ENCODE measurements at places on chromosomes 4 and X.

- no peak for DNase-seq
Measured at GRCh38 chr4:21077967-21078366, 377.7 kb downstream of the PACRGL start.

GRCh38 chr4:84750260-84750959, 167.5 kb downstream of the CDS1 start:
- peak; percentile 62 for DNase-seq

DNA sequence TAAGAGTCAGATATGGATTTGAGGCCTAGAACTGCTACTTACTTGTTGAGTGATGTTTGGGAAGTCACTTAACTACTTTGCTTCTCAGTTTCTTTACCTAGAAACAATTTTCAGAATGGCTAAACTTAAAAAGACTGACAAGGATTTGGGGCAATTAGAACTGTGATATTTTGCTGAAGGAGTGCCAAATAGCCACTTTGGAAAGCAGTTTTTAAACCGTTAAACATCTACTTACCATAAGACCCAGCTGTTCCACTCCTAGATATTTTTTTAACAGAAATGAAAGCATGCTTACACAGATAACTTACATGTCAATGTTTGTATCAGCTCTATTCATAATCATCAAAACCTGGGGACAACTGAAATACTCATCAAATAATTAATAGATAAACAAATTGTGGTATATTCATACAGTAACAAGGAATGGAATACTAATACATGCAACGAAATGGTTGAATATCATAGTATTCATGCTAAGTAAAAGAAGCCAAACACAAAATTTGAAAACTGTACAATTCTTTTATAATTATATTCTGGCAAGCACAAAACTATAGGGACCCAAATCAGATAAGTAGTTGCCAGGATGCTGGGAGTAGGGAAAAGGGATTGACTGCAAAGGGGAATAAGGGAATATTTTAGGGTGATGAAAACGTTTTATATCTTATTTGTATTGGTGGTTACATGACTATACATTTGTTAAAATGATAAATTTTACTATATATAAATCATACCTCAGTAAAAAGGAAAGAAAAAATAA, 24.0 kb downstream of the RPA4 start:
- DNase-seq: no peak

DNA sequence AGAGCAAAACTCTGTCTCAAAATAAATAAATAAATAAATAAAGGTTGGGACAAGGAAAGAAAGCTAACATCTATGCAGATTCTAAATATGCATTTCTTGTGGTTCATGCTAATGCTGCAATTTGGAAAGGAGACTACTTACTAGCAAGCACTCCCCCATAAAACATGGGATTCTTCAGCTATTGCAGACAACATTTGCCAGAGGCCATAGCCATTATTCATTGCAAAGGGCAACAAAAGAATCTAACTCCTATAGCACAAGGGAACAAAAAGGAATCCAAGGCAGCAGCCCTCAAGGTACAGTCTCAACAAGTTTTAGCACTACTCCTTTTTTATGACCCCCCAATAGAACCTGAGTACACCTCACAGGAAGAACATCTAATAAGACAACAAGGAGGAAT, 8.0 kb upstream of the HERC5 start:
- DNase-seq: no peak

GRCh38 chr4:37561803-37562207, 124.4 kb downstream of the RELL1 start:
- DNase-seq: no peak

GRCh38 chrX:46485897-46486296, 59.3 kb downstream of the ZNF674 start:
- DNase-seq: no peak

DNA sequence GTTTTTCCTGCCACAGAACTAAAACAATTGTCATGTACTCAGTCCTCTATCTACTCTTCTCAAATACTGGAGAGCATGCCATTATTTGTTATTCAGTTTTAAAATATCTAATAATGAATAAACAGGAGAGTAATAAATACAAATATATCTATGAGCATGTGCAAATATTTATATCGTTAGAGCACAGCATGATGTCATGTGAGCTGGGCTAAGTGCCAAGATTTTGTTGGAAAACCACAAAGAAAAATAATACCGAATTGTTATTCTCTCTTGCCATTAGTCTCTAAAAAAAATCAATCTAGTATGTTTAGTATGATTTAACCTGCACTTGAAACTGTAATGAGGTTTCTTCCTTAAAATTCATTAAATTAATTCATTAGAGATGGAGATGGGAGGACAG, 97.3 kb downstream of the DDX60 start:
- DNase-seq: no peak

DNA sequence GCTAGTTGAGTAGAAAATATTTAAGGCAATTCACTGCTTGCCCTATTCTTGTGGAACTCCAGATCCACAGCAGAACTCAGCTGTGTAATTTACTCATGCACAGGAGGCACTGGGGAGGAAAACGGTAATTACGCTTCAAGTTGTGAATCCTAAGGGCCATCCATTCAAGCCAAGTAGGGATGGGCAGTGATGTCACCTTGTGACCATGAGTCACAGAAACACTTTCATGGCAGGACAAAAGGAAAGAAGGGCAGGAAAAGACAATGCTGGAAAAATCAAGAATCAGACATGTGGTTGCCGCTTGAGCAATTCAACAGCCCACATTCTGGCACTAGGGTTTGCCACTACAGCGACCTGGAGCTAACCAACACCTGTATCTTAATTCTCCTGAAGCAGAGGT, 1.4 kb downstream of the PAQR3 start:
- DNase-seq: no peak

GRCh38 chr4:111433441-111433840, 711.8 kb upstream of the FAM241A start:
- no peak for DNase-seq

- no peak for DNase-seq
Measured at GRCh38 chr4:156594624-156595023, 377.0 kb downstream of the PDGFC start.

- DNase-seq: no peak
Measured at GRCh38 chr4:148076964-148077363, 345.1 kb downstream of the ARHGAP10 start.

DNA sequence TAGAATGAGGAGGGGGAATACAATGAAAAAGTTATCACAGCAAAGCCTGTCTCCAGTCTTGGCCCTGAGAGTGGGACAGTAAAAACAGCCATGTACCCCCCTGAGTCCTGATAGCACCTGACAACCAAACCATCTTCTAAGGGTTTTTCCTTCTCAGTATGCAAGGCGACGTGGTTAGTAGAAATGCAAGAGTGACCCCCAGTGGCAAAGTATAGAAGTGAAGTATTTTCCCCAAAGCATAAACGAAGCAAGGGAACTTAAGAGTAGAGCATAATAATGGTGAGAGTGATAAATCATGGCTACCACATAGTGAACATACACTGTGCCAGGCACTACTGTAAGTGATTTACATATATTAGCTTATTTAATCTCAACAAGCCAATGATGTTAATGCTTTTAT, 52.8 kb downstream of the FAM47C start:
- peak; percentile 13 for DNase-seq

DNA sequence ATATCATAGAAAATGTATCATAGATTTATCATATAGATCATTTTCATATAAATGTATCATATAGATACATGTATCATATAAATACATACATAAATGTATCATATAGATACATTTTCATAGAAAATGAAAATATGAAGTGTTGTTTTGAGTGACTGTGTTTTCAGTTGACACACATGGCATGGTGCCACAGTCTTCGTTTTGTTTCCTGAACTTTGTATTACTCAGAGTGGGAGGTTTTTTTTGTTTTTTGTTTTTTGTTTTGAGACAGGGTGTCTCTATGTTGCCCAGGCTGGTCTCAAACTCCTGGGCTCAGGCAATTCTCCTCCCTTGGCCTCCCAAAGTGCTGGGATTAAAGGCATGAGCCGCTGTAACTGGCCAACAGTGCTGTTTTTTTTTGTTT, 3.9 kb downstream of the RBM10 start:
- DNase-seq: peak; percentile 22

- peak; percentile 20 for DNase-seq
Measured at GRCh38 chr4:54169176-54169575, 59.9 kb upstream of the PDGFRA start.

- no peak for DNase-seq
Measured at GRCh38 chr4:152680988-152681603, 1.3 kb upstream of the TMEM154 start.

DNA sequence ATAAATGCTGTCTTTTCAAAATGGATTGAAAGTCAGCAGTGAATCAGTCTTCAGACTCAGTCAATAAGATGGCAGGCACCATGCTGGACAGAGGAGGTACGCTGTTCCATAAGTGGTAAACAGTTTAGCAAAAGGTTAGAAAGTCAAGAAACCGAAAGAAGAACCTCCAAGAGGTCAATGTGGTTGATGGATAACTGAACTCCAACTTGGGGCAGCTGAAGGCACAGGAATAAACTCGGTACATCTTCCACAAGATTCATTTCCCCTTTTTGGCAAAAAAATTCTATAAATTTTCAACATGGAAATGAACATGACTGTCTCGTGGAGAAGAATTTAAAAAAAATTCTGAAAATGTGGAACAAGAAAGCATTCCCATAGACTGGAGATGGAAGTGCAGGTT, 18.4 kb upstream of the SEL1L3 start:
- DNase-seq: peak; percentile 80

DNA sequence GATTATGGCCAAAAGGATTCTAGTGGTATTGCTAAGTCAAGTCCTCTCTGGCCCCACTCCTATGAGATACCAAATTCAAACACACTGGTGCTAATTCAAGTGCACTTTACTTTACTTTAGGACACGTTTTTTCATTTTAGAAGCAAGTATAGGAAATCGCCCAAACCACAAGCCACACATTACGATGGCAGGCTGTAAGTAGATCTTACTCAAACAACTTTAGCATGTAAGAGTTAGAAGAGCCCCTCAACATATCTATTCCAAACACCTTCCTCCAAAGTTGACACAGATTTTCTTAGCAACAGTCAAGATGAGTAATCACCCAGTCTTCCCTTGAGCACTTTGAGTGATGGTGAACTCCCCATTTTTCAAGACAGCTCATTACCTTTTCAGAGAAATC, 43.6 kb downstream of the DRD5 start:
- DNase-seq: no peak

GRCh38 chr4:123446865-123447474, 50.4 kb downstream of the SPRY1 start:
- DNase-seq: no peak

GRCh38 chr4:176323511-176324160, 3.9 kb downstream of the SPCS3 start:
- no peak for DNase-seq

DNA sequence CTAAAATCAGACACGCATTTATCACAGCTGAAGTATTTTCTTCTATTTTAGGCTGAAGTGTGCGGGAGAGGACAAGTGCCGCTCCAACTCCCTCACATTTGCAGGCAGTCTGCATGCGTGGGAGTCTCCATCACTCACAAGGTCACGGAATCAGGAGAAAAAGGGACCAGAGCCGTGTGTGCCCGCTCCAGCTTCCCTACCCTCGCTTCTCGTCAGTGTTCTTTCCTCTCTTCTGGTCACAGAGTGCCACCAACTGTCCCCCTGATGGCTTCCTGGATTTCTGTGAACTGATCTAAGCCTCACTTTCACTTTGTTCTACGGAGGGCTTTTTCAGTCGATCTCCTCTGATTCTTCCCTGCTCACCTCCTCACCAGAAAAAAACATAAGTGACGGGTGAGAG, 407.4 kb upstream of the AADAT start:
- no peak for DNase-seq

GRCh38 chr4:77126809-77127208, 30.2 kb upstream of the CCNG2 start:
- peak; percentile 84 for DNase-seq

DNA sequence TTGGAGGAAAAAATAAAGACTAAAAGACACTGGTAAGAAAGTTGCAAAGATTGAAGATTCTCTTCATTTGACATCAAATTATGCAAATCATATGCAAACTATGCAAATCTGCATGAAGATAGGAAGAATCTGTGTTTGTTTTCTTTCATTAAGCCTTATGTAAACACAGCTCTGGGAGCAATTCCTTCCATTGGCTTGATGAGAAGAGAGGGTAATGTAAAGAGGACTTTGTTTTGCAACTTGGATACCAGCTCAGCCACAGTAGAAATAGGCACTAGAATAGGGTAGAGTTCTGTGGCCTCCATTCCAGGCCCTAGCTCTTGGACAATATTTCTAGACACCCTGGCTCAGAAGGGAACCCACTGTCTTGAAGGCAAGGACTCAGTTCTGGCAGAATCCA, 388.4 kb upstream of the RASGEF1B start:
- no peak for DNase-seq

- no peak for DNase-seq
Measured at GRCh38 chr4:143186649-143187048, 1.9 kb downstream of the USP38 start.

DNA sequence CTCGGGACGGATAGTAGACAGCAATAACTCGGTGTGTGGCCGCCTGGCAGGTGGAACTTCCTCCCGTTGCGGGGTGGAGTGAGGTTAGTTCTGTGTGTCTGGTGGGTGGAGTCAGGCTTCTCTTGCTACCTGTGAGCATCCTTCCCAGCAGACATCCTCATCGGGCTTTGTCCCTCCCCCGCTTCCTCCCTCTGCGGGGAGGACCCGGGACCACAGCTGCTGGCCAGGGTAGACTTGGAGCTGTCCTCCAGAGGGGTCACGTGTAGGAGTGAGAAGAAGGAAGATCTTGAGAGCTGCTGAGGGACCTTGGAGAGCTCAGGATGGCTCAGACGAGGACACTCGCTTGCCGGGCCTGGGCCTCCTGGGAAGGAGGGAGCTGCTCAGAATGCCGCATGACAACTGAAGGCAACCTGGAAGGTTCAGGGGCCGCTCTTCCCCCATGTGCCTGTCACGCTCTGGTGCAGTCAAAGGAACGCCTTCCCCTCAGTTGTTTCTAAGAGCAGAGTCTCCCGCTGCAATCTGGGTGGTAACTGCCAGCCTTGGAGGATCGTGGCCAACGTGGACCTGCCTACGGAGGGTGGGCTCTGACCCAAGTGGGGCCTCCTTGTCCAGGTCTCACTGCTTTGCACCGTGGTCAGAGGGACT, 5.7 kb upstream of the MSANTD1 start:
- DNase-seq: no peak

DNA sequence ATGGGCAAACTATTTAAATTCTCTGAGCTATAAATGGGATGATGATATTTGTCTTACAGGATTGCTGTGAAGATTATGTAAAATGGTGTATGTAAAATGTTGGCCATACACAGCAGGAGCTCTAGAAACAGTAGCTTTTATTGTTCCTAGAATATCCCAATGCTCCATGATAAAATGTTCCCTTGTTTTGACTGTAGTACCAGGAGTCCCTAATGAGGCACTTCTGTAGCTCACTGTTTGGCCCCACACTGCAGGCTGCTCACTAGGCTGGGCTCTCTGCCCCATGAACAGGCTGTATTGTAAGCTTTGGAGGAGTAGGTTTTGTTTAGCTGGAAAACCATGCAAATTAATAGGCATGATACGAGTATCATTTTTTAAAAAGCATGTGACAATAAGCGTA, 3.3 kb upstream of the FGA start:
- DNase-seq: no peak
